ENCODE measurements at places on chromosomes 16 and 17.
A peak's percentile ranks its signal among the peaks of the same experiment; 100 is the strongest.

- no peak for DNase-seq
Observed at GRCh38 chr17:59725691-59726090, 18.2 kb downstream of the VMP1 start.

DNA sequence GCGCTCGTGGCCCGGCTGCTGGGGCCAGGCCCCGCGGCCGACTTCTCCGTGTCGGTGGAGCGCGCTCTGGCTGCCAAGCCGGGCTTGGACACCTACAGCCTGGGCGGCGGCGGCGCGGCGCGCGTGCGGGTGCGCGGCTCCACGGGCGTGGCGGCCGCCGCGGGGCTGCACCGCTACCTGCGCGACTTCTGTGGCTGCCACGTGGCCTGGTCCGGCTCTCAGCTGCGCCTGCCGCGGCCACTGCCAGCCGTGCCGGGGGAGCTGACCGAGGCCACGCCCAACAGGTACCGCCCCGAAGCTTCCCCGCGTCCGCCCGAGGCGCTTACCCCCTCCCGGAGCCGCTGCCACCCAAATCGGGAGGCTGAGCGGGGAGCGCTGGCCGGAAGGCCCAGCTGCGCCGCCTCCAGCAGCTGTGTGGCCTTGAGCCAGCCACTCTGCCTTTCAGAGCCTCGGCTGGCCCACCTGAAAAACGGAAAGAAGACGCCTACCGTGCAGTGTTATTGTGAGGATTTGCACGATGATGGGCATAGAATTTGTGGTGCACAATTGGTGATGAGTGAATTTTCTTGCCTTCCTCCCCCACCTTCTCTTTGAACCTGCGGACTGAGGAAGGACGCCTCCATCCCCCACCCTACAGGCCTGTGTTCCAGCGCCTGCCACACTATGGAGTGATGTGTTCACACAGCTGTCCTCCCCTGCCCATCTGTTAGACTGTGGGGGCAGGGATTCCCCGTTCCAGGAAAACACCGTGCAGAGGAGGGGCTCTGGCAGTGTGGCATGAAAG lies 523 bp downstream of the NAGLU start:
- DNase-seq = peak; percentile 83

DNA sequence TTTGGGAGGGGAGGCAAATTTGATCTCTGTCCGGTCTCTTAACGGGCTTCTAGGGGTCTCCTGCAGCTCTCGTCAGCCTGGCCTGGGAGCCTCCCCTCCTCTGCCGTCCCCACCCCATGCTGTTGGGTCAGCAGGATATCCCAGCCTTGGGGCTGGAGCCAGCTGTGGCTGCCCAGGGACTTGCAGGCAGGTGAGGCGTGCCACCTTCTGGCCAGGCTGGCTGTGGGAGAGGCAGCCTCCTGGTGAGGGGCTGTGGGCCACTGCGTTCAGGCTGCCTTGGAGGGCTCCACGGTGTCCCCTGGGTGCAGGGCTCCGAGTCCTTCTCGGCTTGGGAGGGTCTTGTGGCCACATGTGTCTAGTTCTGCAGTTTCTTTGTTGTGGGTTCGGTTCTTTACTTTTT lies 34.6 kb downstream of the TBCD start:
- DNase-seq = no peak

DNA sequence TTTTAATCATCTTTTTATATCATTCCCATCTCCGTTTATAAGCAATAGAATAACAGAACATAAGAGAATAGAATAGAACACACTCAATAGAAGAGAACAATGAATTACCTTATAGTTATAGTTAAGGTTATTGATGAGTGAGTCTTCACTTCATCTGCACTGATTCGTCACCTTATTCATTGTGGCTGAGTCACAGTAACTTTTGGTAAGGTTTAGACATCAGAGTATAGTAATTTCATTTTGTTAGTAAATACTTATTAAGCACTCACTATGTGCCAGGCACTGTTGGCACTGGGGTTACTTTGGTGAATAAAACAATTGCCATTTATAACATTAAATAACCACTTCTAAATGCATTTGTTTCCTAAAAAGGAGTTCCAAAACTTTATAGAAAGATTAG lies 22.5 kb downstream of the PHKB start:
- DNase-seq = no peak

GRCh38 chr17:43468691-43469139 lies 15.1 kb upstream of the DHX8 start:
- DNase-seq = no peak

GRCh38 chr17:82056729-82057621 lies 5.3 kb downstream of the GPS1 start:
- no peak for DNase-seq

GRCh38 chr16:85395913-85396878 lies 216.9 kb upstream of the GSE1 start:
- DNase-seq = no peak

DNA sequence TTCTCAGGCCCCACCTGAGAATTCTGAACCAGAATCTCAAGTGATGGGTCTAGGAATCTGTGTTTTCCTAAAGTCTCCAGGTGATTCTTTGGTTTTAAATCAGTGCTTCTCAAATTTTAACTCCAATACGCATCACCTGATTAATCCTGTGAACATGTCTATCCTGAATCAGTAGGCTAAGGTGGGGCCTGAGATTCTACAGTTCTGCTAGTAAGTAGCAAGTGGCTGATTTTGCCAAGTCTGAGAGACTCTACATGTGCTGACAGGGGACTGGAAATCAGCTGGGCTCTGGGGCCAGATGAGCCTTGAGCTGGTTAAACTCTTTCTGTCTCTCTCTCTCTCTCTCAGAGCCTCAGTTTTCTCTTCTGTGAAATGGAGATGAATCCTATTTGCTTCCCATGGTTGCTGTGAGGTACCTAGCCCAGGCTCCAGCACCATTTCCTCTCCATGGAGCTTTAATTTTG lies 9.0 kb downstream of the CCR7 start:
- DNase-seq = no peak

GRCh38 chr16:22380529-22380928 lies 6.1 kb upstream of the CDR2 start:
- no peak for DNase-seq

GRCh38 chr16:74320707-74321106 lies 24.1 kb downstream of the PSMD7 start:
- DNase-seq = no peak

- DNase-seq = no peak
Observed at GRCh38 chr17:3485481-3486068, 9.8 kb downstream of the ASPA start.
